DMS79 (cell line): ENCODE measurements at places on chromosomes 6 and 20.

GRCh38 chr20:40769677-40770285 lies 80.7 kb upstream of the MAFB start:
- no peak for DNase-seq

- no peak for DNase-seq
Observed at GRCh38 chr6:154343473-154344308, 12.9 kb downstream of the IPCEF1 start.

GRCh38 chr20:1415667-1416468 lies 23.0 kb upstream of the FKBP1A start:
- DNase-seq: no peak

DNA sequence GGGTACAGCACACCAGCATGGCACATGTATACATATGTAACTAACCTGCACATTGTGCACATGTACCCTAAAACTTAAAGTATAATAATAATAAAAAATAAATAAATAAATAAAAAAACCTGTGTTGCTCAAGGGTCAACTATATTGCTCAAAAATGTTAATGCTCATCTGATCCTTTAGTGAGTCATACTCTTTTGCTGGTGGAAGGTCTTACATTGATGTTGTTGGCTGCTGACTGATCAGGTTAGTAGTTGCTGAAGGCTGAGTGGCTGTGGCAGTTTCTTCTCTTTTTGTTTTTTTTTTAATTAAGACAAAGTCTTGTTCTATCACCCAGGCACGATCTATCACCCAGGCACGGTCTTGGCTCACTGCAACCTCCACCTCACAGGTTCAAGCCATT lies 29.6 kb upstream of the SMIM26 start:
- DNase-seq: no peak

DNA sequence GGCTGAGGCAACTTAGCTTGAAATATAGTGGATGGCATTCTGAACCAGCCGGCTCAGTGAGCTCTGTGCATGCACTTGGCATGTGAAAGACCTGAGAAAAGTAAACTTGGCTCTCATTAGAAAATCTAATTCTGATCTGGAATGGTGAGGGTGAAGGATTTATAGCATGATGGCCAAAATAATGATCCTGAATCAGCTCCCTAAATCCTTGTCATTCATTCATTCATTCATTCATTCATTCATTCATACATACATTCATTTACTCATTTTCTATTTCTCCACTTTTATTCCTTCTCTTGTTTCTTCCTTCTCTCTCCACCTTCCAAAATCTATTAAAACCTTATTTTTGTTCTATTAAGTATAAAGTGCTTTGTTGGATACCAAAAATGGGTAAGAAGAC lies 681.1 kb downstream of the DHX35 start:
- no peak for DNase-seq

DNA sequence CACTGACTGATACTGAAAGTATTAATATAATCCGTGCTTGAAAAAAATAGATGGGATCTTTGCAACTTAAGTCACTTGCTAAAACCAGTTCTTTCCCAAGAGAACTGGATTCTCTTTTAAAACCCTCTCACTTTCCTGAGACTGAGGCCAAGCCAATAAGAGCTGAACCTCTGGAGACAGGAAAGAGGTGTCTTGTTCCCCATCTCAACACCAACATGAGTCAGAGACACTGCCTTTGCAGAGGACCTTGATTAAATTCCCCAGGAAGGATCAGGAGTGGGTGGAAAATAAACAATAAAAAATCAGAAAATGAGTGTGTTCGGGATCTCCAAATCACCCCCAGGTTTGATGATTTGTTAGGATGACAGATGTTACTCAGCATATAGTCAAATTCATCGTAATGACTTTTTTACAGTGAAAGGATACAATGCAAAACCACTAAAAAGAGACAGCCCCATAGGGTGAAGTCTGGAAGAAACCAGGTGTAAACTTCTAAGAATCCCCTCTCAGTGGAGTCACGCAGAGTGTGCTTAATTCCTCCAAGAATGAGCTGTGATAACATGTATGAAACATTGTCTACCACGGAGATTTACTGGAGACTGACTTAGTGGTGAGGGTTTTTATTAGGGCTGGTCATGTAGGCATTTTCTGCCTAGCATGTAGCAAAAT lies 122.8 kb upstream of the BEND3 start:
- DNase-seq: no peak

GRCh38 chr6:36920546-36920945 lies 34.0 kb upstream of the PI16 start:
- no peak for DNase-seq

DNA sequence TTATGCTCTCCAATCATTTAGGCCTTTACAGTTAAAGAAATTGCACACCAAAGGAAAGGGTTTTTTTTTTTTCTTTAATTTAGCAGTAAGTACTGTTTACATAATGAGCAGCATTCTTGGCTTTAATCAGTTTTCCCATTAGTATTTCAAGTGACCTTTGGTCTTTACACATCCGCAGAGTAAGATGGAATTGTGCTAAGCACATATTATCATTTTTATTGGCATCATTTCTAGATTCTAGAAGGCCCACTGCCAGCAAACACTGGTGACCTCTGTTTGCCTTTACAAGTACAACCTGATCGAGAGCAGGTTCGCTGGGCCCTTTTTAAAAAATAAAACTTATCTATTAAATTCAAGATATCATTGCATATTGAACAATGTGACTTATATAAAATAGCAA lies 104.3 kb downstream of the ADGRG6 start:
- DNase-seq: no peak

DNA sequence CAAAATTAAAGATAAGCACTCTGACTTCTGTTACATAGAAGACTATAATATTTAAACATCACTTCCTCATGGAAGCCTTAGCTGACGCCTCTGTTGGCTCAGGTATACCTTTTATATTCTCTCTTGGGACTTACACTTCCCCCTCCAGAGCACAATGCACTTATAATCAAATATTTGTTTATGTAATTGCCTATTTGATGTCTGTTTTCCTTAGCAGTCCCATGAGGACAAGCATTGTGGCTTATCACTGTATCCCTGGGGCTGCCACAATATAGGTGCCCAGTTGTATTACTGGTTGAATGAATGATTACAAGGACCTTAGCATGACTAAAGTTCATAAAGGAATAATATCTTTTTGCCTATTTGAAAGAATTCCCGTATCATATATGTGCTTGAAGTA lies 186.7 kb upstream of the VGLL2 start:
- DNase-seq: no peak
